ENCODE measurements at places on chromosomes 4 and X. TPM values are rescaled to one million over a fixed set of nuclear protein-coding genes. Genes with fewer than 3 reads are reported as not detected.

GRCh38 chr4:48667148-48667547, 112.9 kb downstream of the FRYL start:
- H3K36me3 ChIP-seq = no peaks in the 10 kb centered on the region
- no peaks in the 10 kb centered on the region for H3K27me3 ChIP-seq
- H3K4me3 ChIP-seq = no peak overlapping the region
- no peak for DNase-seq
- peaks cover 22% of the 10 kb centered on the region for H3K4me1 ChIP-seq

GRCh38 chr4:99300934-99301333, 10.1 kb upstream of the ADH1A start:
- peak overlapping the region; percentile 49 for H3K27ac ChIP-seq
- H3K27me3 ChIP-seq = no peaks in the 10 kb centered on the region
- H3K36me3 ChIP-seq = no peaks in the 10 kb centered on the region
- peak; percentile 71 for DNase-seq

- peaks cover 3% of the 10 kb centered on the region for H3K4me1 ChIP-seq
- DNase-seq = no peak
- H3K36me3 ChIP-seq = no peaks in the 10 kb centered on the region
- H3K27ac ChIP-seq = no peak overlapping the region
Measured at GRCh38 chr4:142314247-142314646, 531.9 kb downstream of the INPP4B start.

DNA sequence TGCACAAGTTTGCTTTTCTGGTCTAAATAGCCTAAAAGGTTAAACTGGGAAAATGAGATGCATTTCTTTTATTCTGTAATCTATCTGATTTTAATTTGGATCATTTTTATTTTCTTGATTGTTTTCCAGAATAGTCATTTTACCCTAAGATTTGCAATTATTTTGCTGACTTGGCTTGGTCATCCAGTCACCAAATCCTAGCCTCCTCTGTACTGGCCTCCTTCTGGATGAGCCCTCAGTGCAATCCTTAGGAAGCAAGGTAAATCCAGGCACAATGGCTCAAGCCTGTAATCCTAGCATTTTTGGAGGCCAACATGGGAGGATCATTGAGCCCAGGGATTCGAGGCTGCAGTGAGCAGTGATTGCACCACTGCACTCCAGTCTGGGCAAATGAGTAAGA, 9.2 kb downstream of the EREG start:
- H3K27me3 ChIP-seq = no peaks in the 10 kb centered on the region
- no peak overlapping the region for H3K27ac ChIP-seq
- H3K4me3 ChIP-seq = no peak overlapping the region
- no peaks in the 10 kb centered on the region for H3K4me1 ChIP-seq
- H3K36me3 ChIP-seq = no peaks in the 10 kb centered on the region

GRCh38 chr4:15665753-15666365, 10.7 kb upstream of the FBXL5 start:
- no peak for DNase-seq
- peak overlapping the region; percentile 58 for H3K27ac ChIP-seq
- H3K4me3 ChIP-seq = no peak overlapping the region
- H3K27me3 ChIP-seq = no peaks in the 10 kb centered on the region
- peaks cover 14% of the 10 kb centered on the region for H3K4me1 ChIP-seq

DNA sequence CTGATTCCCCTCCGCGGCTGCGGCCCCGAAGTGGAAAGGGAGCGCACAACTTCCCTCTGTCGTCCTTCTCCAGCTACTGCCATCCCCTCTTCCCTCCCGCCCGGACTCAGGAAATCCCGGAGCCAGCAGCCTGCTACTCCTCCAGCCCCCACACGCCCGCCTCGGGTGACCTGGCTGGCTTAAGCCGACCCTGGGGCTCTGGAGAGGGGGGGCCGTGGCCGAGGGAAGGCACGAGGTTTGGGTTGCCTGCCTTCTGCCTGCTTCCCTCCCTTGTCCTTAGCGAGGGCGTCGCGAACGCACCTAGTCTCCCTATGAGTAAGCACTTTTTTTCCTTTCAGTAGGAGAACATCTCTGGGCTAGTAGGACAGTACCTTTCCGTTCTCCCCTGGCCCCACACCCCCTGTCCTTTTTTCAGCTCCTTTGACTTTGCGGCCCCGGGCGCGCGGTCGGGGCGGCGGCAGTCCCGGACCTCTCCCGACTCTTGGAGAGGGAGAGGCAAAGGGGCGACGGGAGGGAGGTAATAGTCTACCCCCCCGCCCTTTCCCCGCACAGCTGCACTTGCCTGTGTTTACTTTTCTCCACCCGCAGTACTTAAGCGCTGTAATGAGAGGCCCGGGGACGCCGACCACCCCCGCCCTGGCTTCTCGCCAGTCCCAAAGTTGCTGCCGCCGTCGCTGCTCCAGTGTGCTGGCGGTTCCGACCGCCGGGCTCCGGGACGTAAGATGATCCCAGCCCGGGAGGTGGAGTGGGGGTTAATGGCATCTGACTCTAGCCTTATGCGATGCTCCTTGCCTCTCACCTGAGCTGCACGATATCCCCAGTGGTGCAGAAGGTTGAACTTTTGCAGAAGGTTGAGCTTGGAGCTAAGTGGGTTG, 868 bp downstream of the PLS3 start:
- peaks cover 9% of the 10 kb centered on the region for H3K4me1 ChIP-seq
- H3K27ac ChIP-seq = peak overlapping the region; percentile 89
- peak; percentile 66 for DNase-seq

DNA sequence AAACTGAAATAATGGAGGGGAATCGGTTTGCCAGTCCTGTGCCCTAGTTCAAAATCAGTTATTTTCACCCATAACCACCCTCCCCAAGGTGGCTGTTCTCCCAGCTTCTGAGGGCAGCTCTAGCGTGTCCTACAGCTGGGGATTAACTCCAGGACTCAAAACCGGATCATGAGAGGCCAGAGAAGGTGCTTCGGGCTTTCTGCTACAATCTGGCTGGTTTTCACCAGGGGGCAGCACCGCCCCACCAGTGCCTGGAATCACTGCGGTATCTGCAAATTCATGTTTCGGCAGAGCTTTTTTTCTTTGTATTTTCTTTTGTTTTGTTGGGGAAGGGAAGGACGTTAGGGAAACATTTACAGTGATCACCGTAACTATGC, 28.4 kb downstream of the PDHA1 start:
- peak; percentile 67 for DNase-seq
- H3K36me3 ChIP-seq = no peaks in the 10 kb centered on the region
- H3K27me3 ChIP-seq = no peaks in the 10 kb centered on the region
- H3K4me3 ChIP-seq = peak overlapping the region; percentile 48
- no peaks in the 10 kb centered on the region for H3K4me1 ChIP-seq

- no peaks in the 10 kb centered on the region for H3K4me1 ChIP-seq
- no peaks in the 10 kb centered on the region for H3K36me3 ChIP-seq
- DNase-seq = no peak
Measured at GRCh38 chr4:185276036-185276435, 66.6 kb downstream of the SNX25 start.

- H3K36me3 ChIP-seq = no peaks in the 10 kb centered on the region
- no peak for DNase-seq
- H3K27me3 ChIP-seq = no peaks in the 10 kb centered on the region
- H3K4me3 ChIP-seq = no peak overlapping the region
Measured at GRCh38 chrX:128458888-128459287, 406.7 kb upstream of the ACTRT1 start.

- no peak for DNase-seq
- no peak overlapping the region for H3K4me3 ChIP-seq
- H3K4me1 ChIP-seq = no peaks in the 10 kb centered on the region
- no peaks in the 10 kb centered on the region for H3K27me3 ChIP-seq
- H3K27ac ChIP-seq = no peak overlapping the region
Measured at GRCh38 chrX:147850875-147851274, 60.8 kb upstream of the FMR1 start.

DNA sequence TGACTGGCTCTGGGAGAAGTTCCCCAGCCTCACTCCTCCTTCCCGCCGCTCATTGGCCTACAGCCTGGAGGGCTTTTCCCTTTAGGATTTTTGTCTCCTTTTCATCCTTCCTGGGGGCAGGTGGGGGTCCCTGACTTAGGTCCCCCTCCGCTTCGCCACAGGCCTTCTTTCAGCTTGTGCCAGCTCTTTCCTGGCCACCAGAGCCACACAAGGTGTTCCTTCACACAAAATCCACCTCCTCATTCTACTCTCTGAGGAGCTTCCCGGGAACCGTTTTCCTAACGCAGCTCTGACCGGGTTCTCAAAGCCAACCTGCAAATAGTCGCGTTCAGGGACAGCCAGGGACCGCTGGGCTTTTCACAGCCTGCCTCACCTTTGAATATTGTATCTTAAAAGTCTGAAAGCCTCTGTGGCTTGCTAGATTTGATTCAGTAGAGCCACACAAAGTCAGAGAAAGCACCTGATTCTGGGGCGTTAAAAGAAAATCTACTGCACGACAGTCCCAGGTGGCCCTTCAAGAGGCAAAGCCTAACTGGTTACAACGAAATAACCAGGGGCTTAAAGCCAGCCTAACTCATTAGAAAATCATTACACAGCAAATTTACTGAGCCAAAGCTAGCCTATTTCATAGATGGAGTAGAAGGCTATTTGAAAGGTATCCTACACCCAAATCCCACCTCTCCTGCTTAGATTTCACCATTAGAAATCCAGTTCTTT, 731 bp upstream of the GPC3 start:
- H3K36me3 ChIP-seq = no peaks in the 10 kb centered on the region
- no peak for DNase-seq
- peaks cover 6% of the 10 kb centered on the region for H3K27me3 ChIP-seq
- peak overlapping the region; percentile 44 for H3K4me3 ChIP-seq
- H3K27ac ChIP-seq = no peak overlapping the region
- H3K4me1 ChIP-seq = no peaks in the 10 kb centered on the region

- no peak for DNase-seq
- no peak overlapping the region for H3K4me3 ChIP-seq
- no peak overlapping the region for H3K27ac ChIP-seq
- H3K27me3 ChIP-seq = no peaks in the 10 kb centered on the region
Measured at GRCh38 chr4:5751666-5752375, 40.8 kb downstream of the EVC start.

- no peaks in the 10 kb centered on the region for H3K27me3 ChIP-seq
- no peak overlapping the region for H3K4me3 ChIP-seq
- H3K27ac ChIP-seq = no peak overlapping the region
- no peak for DNase-seq
- peaks cover 3% of the 10 kb centered on the region for H3K4me1 ChIP-seq
- no peaks in the 10 kb centered on the region for H3K36me3 ChIP-seq
Measured at GRCh38 chr4:15587649-15588048, 67.5 kb downstream of the FBXL5 start.

DNA sequence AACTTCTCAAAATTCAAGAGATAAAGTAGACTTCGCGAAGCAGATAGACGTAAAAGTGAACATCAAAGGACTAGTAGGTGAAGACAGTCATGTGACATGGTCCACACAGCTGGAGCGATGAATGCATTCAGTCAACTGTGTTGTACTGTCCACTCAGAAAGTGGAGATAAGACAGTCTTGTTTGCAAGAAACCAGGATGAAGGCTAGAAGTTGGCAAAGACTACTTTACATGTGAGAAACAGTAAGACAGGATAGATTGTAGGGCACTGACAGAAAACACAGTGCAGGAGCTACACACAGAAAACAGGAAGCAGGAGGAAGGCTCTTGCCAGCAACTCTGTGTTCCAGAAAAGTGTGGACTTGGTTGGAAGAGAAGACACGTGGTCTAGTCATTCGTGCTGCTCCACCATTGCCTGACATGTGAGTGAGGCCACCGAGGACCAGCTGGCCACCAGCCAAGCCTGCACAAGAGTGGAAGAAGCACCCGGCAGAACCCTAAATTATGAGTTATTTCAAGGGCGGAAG, 78.9 kb downstream of the FAT1 start:
- no peaks in the 10 kb centered on the region for H3K4me1 ChIP-seq
- no peak for DNase-seq
- no peaks in the 10 kb centered on the region for H3K27me3 ChIP-seq

- H3K27me3 ChIP-seq = no peaks in the 10 kb centered on the region
- H3K27ac ChIP-seq = no peak overlapping the region
- no peak for DNase-seq
- no peaks in the 10 kb centered on the region for H3K36me3 ChIP-seq
- no peaks in the 10 kb centered on the region for H3K4me1 ChIP-seq
Measured at GRCh38 chrX:111181951-111182350, 86.0 kb downstream of the PAK3 start.

DNA sequence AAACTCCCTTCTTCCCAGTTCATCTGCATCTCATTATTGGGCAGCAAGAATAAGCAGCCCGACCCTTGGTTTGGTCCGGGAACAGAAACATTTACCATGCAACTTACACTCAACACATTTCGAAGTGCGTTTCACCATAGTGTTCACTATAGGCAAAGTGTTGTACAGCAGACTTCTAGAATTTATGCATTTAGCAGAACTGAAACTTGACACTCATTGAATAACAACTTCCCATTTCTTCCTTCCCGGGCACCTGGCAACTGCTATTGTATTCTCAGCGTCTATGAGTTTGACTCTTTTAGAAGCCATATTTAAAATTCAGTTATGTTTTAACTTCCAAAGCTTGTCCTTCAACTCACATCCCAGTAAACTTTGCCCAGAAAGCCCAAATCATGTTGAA, 840.6 kb downstream of the NLGN4X start:
- no peak overlapping the region for H3K27ac ChIP-seq
- no peak for DNase-seq
- H3K4me1 ChIP-seq = no peaks in the 10 kb centered on the region
- no peaks in the 10 kb centered on the region for H3K27me3 ChIP-seq
- H3K4me3 ChIP-seq = no peak overlapping the region

DNA sequence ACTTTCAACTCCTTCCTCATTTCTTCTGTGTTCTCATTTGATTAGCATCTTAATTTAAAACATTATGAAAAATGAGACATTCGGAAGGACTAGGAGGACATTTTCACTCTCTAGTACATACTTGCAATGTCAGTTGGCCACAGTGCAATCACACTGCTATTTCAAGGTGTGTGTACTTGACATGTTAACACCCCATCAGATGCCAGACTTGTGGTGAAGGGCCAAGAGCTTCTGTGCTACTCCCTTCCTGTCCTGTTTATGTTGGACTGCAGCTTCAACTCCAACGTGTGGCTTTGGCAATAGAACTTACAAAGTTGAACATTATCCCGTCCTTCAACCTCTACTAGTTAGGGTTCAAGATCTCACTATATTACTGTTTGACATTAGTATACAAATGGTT, 221.0 kb downstream of the PALLD start:
- H3K27me3 ChIP-seq = no peaks in the 10 kb centered on the region
- H3K27ac ChIP-seq = peak overlapping the region; percentile 40
- H3K4me1 ChIP-seq = peaks cover 15% of the 10 kb centered on the region
- no peak overlapping the region for H3K4me3 ChIP-seq
- H3K36me3 ChIP-seq = no peaks in the 10 kb centered on the region

- no peak for DNase-seq
- no peak overlapping the region for H3K4me3 ChIP-seq
Measured at GRCh38 chrX:67384403-67384802, 159.4 kb upstream of the AR start.

Gene TAB3
- total RNA-seq = 23.3 TPM

Gene LNX1
- 5.4 TPM for total RNA-seq

Gene ARHGAP36
- total RNA-seq = not detected

Gene ANXA5
- total RNA-seq = 426 TPM

Gene CSAG2
- not detected for total RNA-seq

Gene FSTL5
- total RNA-seq = not detected

Gene MAGT1
- total RNA-seq = 57.9 TPM

Gene PCYT1B
- 1.2 TPM for total RNA-seq

Gene RTL9
- total RNA-seq = not detected

Gene NHS
- total RNA-seq = 2.7 TPM

Gene PIR
- 19.8 TPM for total RNA-seq

Gene SRPX
- total RNA-seq = 59.0 TPM

All from lower lobe of right lung (tissue), 2 donors.